ENCODE measurements at places on chromosomes 12 and 14.

- ATAC-seq: no peak
Measured at GRCh38 chr14:38185671-38186070, 22.0 kb upstream of the SSTR1 start.

DNA sequence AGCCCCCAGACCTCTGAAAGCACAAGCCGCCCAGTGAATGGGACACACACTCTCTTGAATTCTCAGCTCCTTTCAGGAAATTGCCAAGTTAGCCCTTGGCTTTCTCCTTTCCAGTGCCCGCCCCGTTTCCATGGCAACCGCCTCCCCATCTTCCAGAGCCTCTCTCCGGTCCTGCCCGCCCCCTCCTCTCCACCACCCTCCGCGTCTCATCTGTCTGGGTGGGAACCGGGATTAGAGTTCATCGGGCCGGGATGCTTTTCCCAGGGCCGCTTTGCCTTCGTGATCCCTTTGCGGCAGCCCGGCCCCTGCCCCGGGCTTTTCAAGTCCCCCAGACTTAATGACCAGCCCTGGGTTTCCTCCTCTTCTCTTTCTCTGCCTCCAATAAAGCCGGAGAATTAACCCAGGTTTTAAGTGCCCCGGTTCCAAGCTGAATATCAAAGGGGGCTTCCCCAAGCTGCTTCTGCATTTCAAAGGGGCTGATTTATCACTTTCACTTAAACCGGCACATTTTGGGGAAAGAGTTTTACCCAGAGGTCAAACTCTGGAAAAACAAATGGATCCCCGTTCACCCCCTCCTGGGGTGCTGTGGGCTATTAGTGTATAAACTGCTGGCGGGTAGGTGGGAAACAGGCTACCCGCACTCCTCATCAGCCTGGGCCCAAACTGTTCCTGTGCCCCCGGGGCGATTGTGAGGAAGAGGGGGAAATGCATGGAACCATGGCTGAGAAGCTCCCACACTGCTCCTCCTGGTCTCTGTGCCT, 101.7 kb downstream of the ZFP36L1 start:
- ATAC-seq: no peak

DNA sequence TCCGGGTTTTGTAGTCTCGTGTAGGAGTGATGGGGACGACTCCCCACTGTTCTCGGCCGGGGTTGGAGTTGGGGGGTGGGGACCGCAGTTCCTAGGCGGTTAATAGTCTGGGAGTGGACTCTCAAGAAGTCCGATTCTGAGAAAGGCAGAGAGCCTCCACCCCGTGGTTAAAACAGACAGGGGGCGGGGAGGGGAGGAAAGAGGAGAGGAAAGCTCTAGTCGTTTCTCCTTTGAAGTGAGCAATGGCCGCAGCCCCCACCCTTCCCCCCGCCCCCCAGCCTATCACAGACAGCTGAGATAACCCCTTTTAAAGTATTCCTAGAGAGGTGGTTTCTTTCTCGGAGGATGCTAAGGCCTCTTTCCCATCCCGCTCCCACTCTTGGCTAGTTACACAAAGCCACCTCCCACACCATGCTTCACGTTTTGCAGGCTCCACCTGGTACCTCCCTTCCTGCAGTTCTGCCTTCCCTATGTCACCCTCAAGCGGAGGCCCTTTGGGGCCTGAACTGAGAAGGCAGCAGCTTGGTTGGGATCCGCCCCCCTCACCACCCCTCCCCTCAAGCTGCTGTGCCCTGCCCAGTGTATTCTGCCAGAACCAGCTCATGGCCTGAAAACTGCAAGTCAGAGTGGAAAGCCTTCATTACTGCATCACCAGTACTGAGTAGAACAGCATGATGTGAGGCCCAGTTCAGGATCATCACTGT, 853 bp downstream of the USP5 start:
- peak; percentile 42 for ATAC-seq

GRCh38 chr12:101087920-101088319, 122.1 kb downstream of the SLC5A8 start:
- ATAC-seq: no peak

DNA sequence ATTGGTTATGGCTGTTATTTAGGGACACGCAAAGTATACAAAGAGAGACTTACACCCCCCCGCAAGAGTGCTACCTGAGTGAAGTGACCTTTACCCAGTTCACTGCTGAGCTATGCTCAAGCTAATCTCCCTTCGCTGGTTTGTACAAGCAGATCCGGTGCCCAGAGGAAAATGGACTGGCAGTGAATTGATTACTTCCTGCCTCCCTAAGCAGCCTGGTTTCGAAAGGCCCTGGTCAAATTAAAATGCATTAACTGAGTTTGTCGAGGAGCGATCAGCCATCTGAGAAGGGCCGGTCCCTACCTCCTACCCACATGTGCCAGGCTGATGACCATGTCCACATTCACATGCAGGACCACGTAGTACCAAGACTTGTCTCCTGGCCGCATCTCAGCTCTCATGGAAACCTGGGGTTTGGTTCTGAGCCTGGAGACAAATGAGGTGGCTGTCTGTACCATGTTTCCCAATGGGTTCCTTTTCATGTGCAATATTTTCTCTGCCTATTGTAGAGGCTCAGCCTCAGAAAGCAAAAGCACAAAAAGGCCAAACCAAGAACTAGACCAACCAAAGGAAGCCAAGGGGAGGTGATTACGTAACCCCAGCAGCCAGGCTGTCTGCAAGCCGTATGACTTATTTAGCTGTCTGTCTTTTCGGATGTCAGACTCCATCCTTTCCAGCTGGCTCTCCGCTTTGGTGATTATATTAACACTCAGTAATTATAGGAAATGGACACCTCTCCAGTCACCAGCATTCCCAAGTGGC, 284.7 kb upstream of the PWP1 start:
- no peak for ATAC-seq

All from esophagus mucosa (tissue), 1 donor.